Hippocampal formation (tissue), 2 donors: ENCODE measurements at places on chromosomes 3 and 15.

DNA sequence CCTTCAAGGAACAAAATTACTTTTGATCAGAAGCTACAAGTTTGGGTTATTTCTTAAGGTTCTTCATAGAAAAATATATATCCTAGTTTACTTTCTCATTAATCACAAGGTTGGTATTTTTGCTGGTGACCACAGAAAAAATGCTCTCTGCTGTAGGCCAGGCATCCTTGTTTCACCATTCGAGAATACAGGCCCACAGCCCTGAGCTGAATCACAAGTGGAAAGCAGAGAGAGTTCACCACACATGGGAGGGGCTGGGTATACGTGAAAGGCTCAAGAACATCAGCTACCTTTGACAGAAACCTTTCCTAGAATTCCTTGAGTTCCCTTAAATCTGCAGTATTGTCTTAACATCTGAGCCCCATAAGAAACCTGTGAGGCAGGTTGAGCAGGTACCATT lies 23.2 kb downstream of the CPEB1 start:
- DNase-seq, result no peak

DNA sequence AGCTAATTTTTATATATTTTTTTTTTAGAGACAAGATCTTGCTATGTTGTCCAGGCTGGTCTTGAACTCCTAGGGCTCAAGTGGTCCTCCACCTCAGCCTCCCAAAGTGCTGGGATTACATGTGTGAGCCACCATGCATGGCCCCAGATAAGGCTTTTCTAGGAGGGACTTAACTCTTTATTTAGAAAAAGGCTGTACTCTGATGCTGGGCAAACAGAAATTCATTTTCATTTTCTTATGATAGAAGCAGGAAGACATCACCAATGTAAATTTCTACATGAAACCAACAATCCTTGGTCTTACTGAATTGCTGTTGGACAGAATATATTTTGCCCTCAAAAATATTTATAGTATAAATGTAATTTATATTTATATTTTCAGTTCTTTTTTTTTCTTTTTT lies 9.6 kb downstream of the NIPA1 start:
- no peak for DNase-seq

DNA sequence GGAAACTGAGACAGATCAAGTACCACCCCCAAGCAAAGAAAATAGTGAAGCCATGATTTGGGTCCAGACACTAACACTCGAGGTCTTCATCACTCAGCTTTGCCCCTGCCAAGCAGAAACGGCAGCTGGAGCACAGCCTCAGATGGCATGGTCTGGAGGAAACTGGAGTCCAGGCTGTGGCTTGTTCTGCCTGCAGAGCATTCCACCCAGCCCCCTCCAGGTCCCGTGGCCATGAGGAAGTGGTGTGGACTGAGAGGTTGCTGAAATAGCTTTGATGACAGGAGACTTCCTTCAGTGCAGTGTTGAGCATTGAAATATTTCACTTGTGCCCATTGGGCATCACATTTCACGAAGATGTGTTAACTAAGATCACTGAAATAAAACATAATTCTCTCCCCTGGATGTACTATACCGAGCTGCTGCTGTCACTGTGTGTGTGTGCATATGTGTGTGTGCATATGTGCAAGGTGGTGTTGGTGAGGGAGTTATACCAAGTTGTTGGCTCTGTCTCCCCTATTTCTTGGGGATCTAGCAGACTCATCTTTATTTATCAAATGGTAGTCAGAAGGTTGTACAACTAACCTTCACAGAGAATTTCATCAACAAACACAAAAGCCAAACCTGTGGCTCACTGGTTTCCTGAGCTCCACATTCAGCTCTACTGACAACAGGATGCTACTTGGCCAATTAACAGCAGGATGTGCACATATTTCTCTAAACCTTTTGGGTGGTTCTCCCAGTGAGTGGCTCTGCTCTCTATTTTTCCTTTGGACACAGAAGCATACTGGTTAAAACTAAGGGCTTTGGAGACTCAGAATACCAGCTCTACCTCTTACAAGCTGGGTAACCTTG lies 660.1 kb upstream of the CFAP20DC start:
- peak; percentile 1 for DNase-seq

- DNase-seq, result no peak
Measured at GRCh38 chr3:27326629-27327545, 42.3 kb downstream of the NEK10 start.

- no peak for DNase-seq
Measured at GRCh38 chr3:175041369-175041768, 182.2 kb downstream of the NAALADL2 start.

- DNase-seq, result no peak
Measured at GRCh38 chr3:144096016-144096415, 124.4 kb downstream of the DIPK2A start.

GRCh38 chr3:23685541-23686258 lies 120.1 kb upstream of the UBE2E1 start:
- peak; percentile 16 for DNase-seq

- no peak for DNase-seq
Measured at GRCh38 chr3:105752791-105753415, 115.9 kb downstream of the CBLB start.

DNA sequence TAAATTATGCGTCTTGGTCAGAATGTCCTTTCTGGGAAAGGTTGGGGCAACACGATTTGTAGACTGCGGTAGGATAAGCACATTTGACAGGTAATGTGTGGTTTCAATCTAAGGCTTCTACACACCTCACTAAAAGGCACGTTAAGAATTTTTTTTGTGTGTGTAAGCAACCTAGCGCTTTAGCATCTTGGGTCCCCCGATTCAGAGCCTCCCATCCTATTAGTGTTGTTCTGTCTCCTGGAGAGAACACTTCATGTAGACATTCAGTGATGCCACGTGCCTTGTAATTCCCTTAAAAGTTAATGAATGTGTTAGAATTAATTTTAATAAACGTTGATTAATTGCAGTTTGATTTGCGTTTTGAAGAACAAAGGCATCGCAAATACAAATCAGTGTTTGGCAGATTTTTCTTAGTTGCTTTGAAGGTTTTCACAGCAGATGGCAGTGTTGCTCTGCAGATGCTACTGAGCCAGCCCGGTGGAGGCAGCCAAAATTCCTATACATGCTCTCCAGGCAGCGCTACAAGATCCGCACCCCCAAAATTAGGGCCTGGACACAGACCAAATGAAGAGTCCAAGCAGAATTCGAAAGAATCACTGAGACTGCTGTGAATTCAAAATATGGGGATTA lies 63.5 kb downstream of the OTOL1 start:
- peak; percentile 51 for DNase-seq

- DNase-seq, result no peak
Measured at GRCh38 chr3:54312156-54312899, 190.0 kb downstream of the CACNA2D3 start.

- no peak for DNase-seq
Measured at GRCh38 chr3:79604681-79605080, 163.1 kb downstream of the ROBO1 start.

GRCh38 chr15:66071921-66072295 lies 181.6 kb downstream of the MEGF11 start:
- DNase-seq, result no peak

GRCh38 chr3:145079436-145079835 lies 1081.5 kb downstream of the PLOD2 start:
- no peak for DNase-seq

GRCh38 chr3:32998631-32999451 lies 47.4 kb downstream of the CCR4 start:
- no peak for DNase-seq

DNA sequence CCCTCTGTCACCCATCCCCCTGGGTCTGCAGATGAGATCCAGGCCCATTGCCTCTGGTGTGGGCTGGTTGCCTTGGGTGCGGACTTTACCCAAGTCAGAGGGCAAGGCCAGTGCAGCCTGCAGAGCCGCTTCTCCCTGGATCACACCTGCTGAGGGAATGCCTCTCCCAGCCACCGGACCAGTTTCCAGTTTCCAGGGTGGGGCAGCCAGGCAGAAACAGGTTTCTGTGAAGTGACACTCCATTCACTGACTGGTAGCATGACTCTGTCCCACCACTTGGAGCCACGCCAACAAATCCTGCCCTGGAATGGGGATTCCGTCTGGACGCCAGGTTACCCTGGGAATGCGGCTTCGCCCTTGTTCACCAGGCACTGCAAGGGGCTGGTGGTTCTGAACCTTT lies 30.0 kb downstream of the PAQR5 start:
- DNase-seq, result no peak

DNA sequence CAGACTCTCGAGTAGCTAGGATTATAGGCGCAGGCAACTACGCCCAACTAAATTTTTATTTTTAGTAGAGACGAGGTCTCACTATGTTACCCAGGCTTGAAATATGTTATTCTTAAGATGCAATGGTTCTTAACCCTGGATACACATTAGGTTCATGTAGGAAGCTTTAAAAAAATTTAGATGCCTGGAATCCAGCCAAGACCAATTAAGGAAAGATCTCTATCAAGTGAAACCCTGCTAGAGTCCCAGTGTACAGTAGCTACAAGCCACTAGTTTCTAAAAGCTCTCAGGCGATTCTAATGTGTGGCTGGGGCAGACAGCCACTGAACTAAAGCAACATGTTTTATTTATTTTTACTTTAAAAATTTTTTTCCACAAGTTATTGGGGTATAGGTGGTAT lies 33.2 kb downstream of the TRIM69 start:
- DNase-seq, result no peak

DNA sequence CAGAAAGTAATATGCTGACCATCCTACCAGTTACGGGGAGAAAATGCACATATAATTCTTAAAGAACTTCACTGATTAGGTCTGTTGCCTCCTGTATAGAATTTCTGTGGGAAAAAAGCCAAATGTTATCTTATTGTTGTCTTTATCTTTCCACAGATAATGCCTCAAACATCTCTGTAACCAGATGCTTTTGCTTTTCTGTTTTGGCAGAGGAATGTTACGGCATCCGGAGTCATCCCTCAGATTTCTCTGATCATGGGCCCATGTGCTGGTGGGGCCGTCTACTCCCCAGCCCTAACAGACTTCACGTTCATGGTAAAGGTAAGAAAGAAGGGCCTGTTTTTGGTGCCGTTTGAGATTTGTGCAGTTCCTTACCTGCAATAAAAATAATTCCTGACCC lies 33.5 kb downstream of the PCCB start:
- DNase-seq, result no peak

DNA sequence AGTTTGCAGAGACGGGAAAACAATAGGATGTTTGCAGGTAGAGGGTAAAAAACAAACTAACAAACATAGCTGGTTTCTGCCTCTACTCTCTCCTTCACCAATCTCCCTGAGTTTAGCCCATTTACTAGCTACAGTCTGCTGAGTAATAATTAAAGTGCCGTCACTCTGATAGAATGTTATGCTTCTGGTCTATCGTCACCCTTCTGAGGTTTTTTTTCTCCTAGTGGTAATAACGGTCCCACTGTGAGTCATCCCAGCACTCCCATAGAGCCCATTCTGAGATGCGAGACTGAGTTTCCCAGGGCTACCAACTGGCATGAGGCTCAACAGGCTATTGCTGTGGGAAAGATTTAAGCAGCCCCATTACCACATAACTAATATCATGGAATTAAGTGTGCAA lies 56.4 kb downstream of the PLAAT1 start:
- DNase-seq, result no peak

GRCh38 chr3:33543601-33544000 lies 103.4 kb upstream of the UBP1 start:
- DNase-seq, result no peak

GRCh38 chr3:72245183-72245811 lies 460.3 kb upstream of the PROK2 start:
- peak; percentile 71 for DNase-seq

DNA sequence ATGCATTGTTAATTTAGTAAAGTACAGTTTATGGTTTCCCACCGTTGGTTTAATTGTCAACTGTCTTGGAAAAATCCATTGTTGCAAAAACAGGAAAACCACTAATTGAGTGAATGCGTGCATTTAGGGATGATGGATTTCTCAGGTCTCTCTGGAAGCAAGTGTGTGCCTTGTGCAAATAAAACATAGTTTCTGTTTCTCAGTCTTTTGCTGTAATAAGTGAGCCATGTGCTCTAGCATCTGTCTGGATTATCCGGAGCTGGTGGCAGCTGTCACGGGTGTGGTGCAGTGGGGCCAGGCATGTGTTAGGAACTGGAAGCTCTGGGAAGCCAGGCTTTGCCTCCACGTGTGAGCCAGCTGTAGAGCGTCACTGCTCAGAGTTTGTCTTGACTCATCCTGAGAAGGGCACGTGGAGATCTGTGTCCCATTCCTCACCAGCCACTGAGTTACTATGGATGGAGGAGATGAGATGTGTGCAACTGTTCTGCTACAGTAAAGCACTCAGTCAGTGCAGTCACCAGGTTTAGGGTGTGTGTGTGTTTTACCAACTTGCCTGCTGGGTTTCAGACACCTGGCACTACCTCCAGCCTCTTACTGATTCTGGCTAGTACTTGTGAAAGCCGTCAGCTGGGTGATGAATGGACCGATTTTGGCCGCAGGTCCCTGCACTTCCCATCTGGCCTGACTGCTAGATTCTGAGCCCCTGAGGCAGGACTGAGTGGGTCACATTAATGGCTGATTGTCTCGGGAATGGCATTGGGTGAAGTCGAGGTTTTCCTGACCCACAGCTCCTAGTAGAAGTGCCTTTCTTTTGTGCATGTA lies 7.2 kb downstream of the APBA2 start:
- no peak for DNase-seq

DNA sequence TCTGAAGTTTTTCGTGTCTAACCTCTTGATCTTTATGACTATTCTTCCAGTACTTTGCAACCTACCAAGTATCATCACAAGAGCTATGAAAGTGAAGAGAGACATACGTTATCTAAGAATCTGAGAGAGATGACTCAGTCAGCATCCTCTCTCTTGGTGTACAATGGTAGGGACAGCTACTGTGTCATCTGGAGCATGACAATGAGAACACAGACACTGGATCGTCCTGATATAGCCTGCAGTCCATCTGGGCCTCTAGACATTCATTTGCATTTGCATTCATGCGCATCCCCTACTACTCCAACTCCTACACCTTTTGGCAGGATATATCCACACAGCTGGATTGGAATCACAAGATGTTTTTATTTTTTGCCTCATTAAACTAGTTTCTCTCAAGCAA lies 115.2 kb downstream of the PEX5L start:
- no peak for DNase-seq

- no peak for DNase-seq
Measured at GRCh38 chr3:116198087-116198486, 247.2 kb downstream of the LSAMP start.

GRCh38 chr3:115814778-115815380 lies 191.6 kb downstream of the GAP43 start:
- peak; percentile 74 for DNase-seq

GRCh38 chr3:123337226-123337625 lies 111.7 kb downstream of the ADCY5 start:
- no peak for DNase-seq

DNA sequence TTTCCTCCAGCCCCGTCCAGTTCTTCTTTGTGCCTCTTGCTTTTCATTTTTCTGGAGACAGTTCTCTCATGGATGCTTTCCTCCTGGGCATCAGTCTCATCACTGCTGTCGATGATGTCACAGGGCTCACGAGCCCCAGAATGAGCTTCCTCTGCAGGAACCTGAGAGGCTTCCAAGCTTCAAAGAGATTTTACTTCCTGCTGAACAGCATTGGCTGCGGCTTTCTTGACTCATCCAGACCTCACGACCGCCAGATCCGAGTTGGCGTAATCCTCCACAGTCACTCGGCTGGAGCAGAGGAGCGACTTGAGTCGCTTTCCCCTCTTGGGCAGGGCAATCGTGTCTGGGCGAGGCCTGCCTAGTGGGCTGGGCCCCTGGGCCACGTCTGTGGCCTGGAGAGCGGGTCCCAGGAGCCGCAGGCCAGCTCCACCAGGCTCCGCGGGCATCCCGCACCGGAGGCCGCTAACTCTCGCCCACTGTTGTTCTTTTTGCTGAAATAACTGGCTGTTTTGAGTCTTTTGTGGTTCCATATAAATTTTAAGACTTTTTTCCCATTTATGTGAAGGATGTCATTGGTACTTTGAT lies 20.8 kb upstream of the FAN1 start:
- no peak for DNase-seq
